ENCODE measurements at places on chromosomes 13 and 19. TPM values are rescaled to one million over a fixed set of nuclear protein-coding genes. Genes with fewer than 3 reads are reported as not detected.

The PTPRS gene
- 123 TPM for total RNA-seq

DNA sequence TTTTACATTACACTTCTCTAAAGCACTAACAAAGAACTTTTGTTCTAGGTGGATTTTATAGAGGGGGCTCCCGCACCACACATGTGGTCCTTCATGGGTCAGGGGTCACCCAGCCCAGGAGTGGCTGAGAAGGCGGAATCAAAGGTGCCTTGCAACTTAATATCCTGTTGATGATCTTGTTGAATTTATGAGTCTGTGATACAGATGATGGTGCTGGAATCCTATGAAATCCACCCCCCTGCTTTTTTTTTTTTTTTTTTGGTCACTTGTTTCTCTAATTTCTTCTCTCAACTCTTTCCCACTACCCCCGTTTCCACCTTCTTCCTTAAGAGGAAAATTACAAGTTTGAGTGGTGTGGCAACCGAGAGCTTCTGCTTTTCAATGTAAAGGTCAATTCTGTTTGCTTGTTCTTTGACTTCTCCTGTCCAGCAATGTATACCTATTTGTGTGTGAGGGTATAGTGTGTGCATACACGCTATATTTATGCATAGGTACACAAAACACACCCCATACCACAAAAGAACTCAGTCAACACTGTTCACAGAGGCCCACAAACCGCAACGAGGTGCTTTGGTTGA lies 4.2 kb upstream of the ZIC2 start:
- no peaks in the 10 kb centered on the region for H3K36me3 ChIP-seq
- no peak overlapping the region for H3K4me3 ChIP-seq
- DNase-seq, result no peak
- H3K4me1 ChIP-seq, result peaks cover 7% of the 10 kb centered on the region

The ZNF726 gene
- not detected for total RNA-seq

DNA sequence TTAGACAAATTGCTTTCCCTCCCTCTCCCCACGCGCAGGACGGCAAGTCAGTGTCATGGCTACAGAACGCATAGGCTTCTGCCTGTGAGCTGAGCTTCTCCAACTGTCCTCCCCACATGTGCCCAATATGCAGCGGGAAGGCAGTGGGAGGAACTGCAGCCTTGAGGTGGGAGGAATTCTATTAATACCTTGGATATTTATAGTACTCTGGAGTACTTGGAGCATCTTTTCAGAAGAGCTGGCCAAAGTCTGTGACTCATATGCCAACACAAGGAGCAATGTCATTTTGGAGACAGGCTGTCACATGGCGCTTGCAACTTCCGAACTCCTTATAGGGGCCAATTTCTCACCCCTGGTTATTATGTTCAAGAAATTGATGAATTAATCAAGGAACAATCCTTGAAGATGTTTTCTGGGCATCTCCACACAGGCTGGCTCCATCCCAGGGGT lies 245.0 kb upstream of the SERP2 start:
- H3K27me3 ChIP-seq, result no peaks in the 10 kb centered on the region
- H3K4me1 ChIP-seq, result 0 out of 2 replicates have a peak, but pooled peaks cover 5% of the 10 kb centered on the region
- H3K4me3 ChIP-seq, result no peak overlapping the region
- H3K27ac ChIP-seq, result no peak overlapping the region
- DNase-seq, result no peak

DNA sequence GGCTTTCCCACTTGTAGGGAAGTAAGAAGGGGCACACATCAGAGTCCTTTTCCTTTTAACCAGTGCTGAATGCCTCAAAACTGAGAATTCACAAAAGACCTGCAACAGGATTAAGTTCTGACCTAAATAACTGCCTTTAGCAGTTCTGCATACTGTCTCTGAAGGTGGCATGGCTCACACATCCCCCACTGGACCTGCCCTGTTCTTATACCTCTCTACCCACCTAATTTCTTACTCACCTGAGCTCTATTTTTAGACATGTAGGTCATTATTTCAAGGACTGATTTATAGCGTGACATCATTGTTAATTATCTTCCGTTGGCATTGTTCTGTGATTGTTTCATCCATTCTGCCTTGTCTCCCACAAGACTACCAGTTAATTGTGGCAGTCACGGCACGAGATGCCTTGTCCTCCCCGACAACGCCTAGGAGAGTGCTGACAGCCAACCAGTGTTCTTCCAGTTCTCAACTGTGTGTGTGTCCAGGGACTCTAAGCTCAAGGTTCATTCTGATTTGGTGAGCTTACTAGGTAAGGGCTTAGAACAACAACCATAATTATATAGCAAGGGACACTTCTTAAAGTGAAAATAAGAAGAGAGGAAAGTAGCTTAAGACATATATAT lies 27.1 kb upstream of the UBL3 start:
- peaks cover 12% of the 10 kb centered on the region for H3K27me3 ChIP-seq
- no peaks in the 10 kb centered on the region for H3K4me1 ChIP-seq
- DNase-seq, result no peak
- no peak overlapping the region for H3K27ac ChIP-seq

The FAM124A gene
- total RNA-seq, result 3.1 TPM

The SSC5D gene
- total RNA-seq, result 1.5 TPM

The OR7A5 gene
- total RNA-seq, result not detected

The IGFL2 gene
- not detected for total RNA-seq

The POP4 gene
- 61.2 TPM for total RNA-seq

- no peaks in the 10 kb centered on the region for H3K36me3 ChIP-seq
- no peaks in the 10 kb centered on the region for H3K4me1 ChIP-seq
- DNase-seq, result peak; percentile 8
- H3K4me3 ChIP-seq, result no peak overlapping the region
- H3K27me3 ChIP-seq, result no peaks in the 10 kb centered on the region
Measured at GRCh38 chr13:26377038-26377437, 123.1 kb downstream of the CDK8 start.

The P2RY11 gene
- 43.8 TPM for total RNA-seq

DNA sequence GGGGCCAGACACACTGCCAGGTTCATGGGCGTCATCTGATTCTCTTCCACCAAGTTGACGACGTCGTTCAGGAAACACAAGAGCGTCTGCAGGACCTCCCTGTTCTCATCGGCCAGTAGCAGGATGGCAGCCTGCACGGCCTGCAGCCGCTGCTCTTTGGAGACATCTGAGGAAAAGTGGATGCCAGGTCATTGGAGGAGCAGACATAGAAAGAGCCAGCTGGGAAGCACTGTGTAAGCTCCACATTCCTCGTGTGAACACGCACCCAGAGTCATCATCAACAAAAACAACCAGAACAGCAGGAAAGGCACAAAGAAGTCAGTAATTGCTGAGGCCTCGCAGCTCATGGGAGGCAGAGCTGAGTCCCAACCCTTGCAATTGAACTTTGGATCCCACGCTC lies 96.5 kb downstream of the KL start:
- H3K27ac ChIP-seq, result no peak overlapping the region
- H3K4me1 ChIP-seq, result peaks cover 5% of the 10 kb centered on the region
- no peaks in the 10 kb centered on the region for H3K36me3 ChIP-seq
- no peak for DNase-seq
- no peaks in the 10 kb centered on the region for H3K27me3 ChIP-seq

GRCh38 chr13:77846173-77846572 lies 72.5 kb downstream of the EDNRB start:
- H3K27me3 ChIP-seq, result no peaks in the 10 kb centered on the region
- DNase-seq, result no peak
- no peak overlapping the region for H3K4me3 ChIP-seq
- no peaks in the 10 kb centered on the region for H3K36me3 ChIP-seq
- no peak overlapping the region for H3K27ac ChIP-seq

The F10 gene
- total RNA-seq, result 4.0 TPM

DNA sequence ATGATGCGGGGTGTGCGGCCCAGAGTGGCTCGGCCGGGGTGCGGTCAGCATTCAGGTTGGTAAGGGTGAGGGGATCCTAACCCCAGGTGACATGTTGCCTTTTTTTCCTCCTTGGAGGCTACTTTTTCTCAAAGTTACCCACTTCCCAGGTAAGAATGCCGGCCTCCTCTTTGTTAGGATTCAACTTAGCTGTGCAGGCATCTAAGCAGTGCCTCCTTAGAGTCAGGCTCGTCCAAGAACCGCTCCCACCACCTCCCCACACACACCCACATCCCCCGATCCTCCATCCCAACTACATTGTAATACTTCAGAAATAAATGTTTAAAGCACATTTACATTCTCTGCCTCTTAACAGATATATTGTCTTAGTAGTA lies 733 bp upstream of the ENOX1 start:
- no peaks in the 10 kb centered on the region for H3K4me1 ChIP-seq
- no peaks in the 10 kb centered on the region for H3K36me3 ChIP-seq
- DNase-seq, result no peak
- H3K27ac ChIP-seq, result peak overlapping the region; percentile 63
- H3K27me3 ChIP-seq, result peaks cover 10% of the 10 kb centered on the region
- H3K4me3 ChIP-seq, result peak overlapping the region; percentile 60

GRCh38 chr13:30382836-30383525 lies 39.3 kb upstream of the UBE2L5 start:
- H3K4me3 ChIP-seq, result no peak overlapping the region
- H3K27me3 ChIP-seq, result no peaks in the 10 kb centered on the region
- H3K36me3 ChIP-seq, result no peaks in the 10 kb centered on the region
- no peak overlapping the region for H3K27ac ChIP-seq

DNA sequence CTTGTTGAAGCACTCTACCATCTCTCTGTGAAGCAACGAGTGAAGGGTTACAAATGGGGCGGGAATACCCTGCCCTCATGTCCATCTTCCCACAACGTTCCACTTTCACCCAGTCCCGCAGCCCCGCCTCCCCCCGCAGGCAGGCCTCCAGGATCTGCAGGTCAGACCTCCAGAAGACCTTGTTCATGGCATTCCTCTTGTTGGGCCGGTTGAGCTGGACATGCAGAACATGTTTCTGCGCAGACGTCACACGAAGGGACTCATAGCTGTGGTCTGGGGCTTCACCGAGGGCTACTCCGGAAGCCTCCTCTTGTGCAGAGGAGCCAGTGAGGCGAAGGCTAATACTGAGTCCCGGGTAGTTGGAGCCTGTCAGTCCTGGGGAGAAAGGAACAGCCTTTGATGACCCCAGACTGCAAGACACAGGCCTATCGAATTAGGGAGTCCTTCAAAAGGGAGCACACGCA lies 420 bp downstream of the ECH1 start:
- 0 out of 2 replicates have a peak, but pooled peaks cover 3% of the 10 kb centered on the region for H3K36me3 ChIP-seq
- H3K27me3 ChIP-seq, result no peaks in the 10 kb centered on the region
- peaks cover 2% of the 10 kb centered on the region for H3K4me1 ChIP-seq
- no peak for DNase-seq

DNA sequence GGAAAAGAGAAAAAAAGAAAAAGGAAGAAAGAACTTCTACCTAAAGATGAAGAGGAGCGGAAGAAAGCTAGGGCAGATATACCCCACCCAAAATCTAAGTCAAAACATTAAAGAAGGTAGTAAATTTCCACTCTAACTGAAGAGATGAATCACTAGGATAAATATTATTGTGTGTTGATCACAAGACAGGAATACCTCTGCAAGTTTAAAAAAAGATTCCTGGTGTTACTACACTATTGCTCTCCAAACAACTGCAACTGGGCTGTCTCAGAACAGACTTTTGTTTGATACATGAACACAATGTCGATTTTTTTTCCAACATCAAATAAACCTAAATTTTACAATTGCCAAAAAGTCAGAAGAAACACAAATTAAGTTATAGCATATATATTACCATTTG lies 6.8 kb downstream of the HSPH1 start:
- peaks cover 8% of the 10 kb centered on the region for H3K4me1 ChIP-seq
- DNase-seq, result no peak
- H3K27me3 ChIP-seq, result no peaks in the 10 kb centered on the region
- peaks cover 66% of the 10 kb centered on the region for H3K36me3 ChIP-seq
- no peak overlapping the region for H3K27ac ChIP-seq
- no peak overlapping the region for H3K4me3 ChIP-seq

- peak; percentile 1 for DNase-seq
- H3K27me3 ChIP-seq, result no peaks in the 10 kb centered on the region
- no peaks in the 10 kb centered on the region for H3K4me1 ChIP-seq
- no peak overlapping the region for H3K27ac ChIP-seq
Measured at GRCh38 chr13:71477735-71478134, 389.3 kb downstream of the DACH1 start.

The ZNF723 gene
- total RNA-seq, result not detected

The ELSPBP1 gene
- not detected for total RNA-seq

GRCh38 chr19:44653977-44654774 lies 10.5 kb downstream of the PVR start:
- no peak for DNase-seq
- no peaks in the 10 kb centered on the region for H3K4me1 ChIP-seq
- no peak overlapping the region for H3K4me3 ChIP-seq
- H3K36me3 ChIP-seq, result peaks cover 85% of the 10 kb centered on the region
- H3K27ac ChIP-seq, result no peak overlapping the region

DNA sequence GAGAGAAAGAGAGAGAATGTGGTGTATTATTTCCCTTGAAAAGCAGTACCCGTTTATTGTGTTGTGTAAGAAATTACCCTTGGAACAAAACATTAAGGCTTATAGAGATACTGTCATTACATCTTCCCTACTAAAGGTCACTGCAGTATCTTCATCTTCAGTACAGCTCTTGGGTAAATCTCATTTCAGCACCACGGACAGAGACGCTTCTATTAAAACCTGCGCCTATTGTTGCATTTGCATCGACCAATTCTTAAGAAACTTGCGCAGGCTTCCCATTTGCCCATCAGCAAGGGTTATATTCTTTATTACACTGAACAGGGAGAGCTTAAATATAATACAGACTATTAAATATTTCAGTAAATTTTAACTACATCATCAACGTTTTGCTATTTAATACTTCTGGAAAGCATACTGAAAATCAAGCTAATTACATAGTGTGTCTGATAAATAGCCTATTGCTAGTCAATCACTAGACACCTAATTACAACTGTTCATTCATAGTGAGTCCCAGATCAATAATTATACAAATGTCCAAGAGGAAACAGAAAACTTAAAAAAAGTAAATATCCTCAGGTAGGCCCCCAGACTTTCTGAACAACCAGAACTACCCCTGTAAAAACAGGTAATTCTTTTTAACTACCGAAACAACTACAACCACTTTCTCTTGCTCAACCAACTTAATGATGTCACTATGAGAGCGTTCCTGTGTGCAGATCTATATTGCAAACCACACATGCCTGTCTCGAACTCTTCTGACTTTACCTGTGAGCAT lies 350.6 kb downstream of the LIG4 start:
- H3K27ac ChIP-seq, result no peak overlapping the region
- no peaks in the 10 kb centered on the region for H3K4me1 ChIP-seq
- H3K27me3 ChIP-seq, result no peaks in the 10 kb centered on the region
- DNase-seq, result no peak
- H3K4me3 ChIP-seq, result no peak overlapping the region

The GIPR gene
- total RNA-seq, result 14.1 TPM

GRCh38 chr13:94419925-94420305 lies 59.6 kb downstream of the DCT start:
- H3K4me3 ChIP-seq, result no peak overlapping the region
- DNase-seq, result no peak
- H3K27ac ChIP-seq, result no peak overlapping the region
- no peaks in the 10 kb centered on the region for H3K36me3 ChIP-seq
- no peaks in the 10 kb centered on the region for H3K27me3 ChIP-seq

- H3K4me1 ChIP-seq, result no peaks in the 10 kb centered on the region
- DNase-seq, result no peak
- no peak overlapping the region for H3K4me3 ChIP-seq
- no peaks in the 10 kb centered on the region for H3K36me3 ChIP-seq
Measured at GRCh38 chr13:57666131-57666953, 34.8 kb downstream of the PCDH17 start.
